ENCODE measurements at places on chromosomes 7 and 10. TPM values are rescaled to one million over a fixed set of nuclear protein-coding genes. Genes with fewer than 3 reads are reported as not detected.
A peak's percentile ranks its signal among the peaks of the same experiment; 100 is the strongest.

Gene ZNF716
- not detected for total RNA-seq

Gene DAGLB
- 15.7 TPM for total RNA-seq

Gene SMKR1
- 1.6 TPM for total RNA-seq

Gene MYH16
- total RNA-seq, result not detected

GRCh38 chr10:92699518-92700381, 10.0 kb downstream of the HHEX start:
- H3K36me3 ChIP-seq, result no peaks in the 10 kb centered on the region
- DNase-seq, result peak; percentile 44
- H3K27me3 ChIP-seq, result peaks cover 73% of the 10 kb centered on the region
- H3K4me1 ChIP-seq, result peaks cover 18% of the 10 kb centered on the region
- H3K27ac ChIP-seq, result no peak overlapping the region

DNA sequence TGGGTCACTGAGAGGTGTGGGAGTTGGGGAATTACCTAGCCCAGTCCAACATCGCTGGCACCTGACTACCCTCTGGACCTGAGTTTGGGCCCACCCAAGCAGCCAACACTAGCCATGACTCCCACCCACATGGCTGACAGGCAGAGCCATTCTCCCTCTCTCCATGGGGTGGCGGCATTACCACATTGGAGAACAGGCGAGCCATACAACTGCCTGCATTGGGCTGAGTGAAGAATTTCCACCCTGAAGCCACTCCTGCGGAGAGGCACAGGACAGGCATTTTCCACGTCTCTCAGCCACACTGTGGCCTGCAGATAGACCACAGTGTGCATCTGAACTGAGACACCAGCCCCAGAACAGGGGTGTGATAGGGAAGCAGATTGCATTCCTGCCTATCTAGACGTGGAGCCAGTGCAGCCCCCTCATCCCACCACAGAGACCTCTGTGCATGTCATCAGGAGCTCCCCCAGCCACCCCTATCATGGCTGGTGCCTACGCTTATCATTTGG, 58.2 kb upstream of the ANTXRL start:
- peak; percentile 61 for DNase-seq
- peaks cover 6% of the 10 kb centered on the region for H3K36me3 ChIP-seq
- H3K27me3 ChIP-seq, result no peaks in the 10 kb centered on the region
- no peaks in the 10 kb centered on the region for H3K4me1 ChIP-seq

GRCh38 chr10:74165530-74165901, 14.5 kb downstream of the ADK start:
- no peak overlapping the region for H3K27ac ChIP-seq
- H3K4me3 ChIP-seq, result no peak overlapping the region
- peaks cover 10% of the 10 kb centered on the region for H3K4me1 ChIP-seq
- H3K36me3 ChIP-seq, result no peaks in the 10 kb centered on the region

- peaks cover 72% of the 10 kb centered on the region for H3K36me3 ChIP-seq
- H3K4me3 ChIP-seq, result no peak overlapping the region
- no peak overlapping the region for H3K27ac ChIP-seq
- no peak for DNase-seq
- no peaks in the 10 kb centered on the region for H3K27me3 ChIP-seq
Measured at GRCh38 chr7:154960063-154960790, 42.7 kb downstream of the PAXIP1 start.

- H3K4me1 ChIP-seq, result peaks cover 47% of the 10 kb centered on the region
- H3K27me3 ChIP-seq, result peaks cover 2% of the 10 kb centered on the region
- peak overlapping the region; percentile 90 for H3K4me3 ChIP-seq
- peak overlapping the region; percentile 93 for H3K27ac ChIP-seq
- no peak for DNase-seq
Measured at GRCh38 chr7:107170051-107170915, 1.5 kb downstream of the HBP1 start.

GRCh38 chr10:105171945-105172344, 530.9 kb downstream of the SORCS3 start:
- no peaks in the 10 kb centered on the region for H3K4me1 ChIP-seq
- no peaks in the 10 kb centered on the region for H3K27me3 ChIP-seq
- H3K36me3 ChIP-seq, result no peaks in the 10 kb centered on the region
- no peak for DNase-seq
- no peak overlapping the region for H3K27ac ChIP-seq

DNA sequence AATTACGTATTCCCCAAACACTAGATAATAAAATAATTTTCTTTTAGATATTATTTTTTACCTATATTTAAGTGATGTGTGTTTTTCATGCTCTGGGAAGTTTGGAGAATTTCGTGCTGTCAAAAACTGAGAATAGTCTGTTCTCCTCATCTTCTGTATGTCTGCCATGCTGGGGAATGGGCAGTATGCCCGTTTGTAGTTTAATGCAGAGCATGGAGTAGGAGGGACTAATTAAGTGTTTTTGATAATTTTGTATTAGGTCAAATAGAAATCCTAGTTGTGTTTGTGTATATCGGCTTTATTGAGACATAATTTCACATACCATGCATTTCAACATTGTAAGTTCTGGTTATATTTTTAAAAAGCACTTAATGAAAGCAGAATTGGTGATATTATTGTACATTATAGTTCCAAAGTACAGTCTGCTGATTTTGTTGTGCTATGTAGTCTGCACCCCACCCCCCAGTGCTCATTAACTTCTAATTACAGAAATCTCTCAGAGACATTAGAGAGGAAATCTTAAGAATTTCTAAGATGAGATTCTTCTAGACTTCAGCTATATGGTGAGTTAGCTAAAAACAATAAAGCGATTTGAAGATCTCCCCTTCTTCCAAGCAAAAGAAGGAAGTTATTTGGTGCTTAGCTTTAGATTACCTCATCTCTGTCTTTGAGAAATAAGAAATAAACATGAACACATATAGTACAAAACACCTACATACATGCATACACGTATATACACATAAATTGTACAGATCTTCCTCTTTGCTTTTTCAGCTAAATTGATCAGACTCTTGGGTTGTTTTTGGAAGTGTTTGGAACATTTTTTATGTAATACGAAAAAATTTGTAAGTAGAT, 22.2 kb downstream of the ZRANB1 start:
- peaks cover 18% of the 10 kb centered on the region for H3K36me3 ChIP-seq
- no peak overlapping the region for H3K4me3 ChIP-seq
- H3K27me3 ChIP-seq, result no peaks in the 10 kb centered on the region
- no peak for DNase-seq

GRCh38 chr7:157874870-157875229, 538.0 kb downstream of the DNAJB6 start:
- H3K36me3 ChIP-seq, result no peaks in the 10 kb centered on the region
- no peak for DNase-seq
- peak overlapping the region; percentile 68 for H3K4me3 ChIP-seq
- H3K27me3 ChIP-seq, result peaks cover 2% of the 10 kb centered on the region
